A549 treated with GW870086 at 1 μM for 4 hours (cell line): ENCODE measurements at places on chromosomes 1 and 21. TPM values are rescaled to one million over a fixed set of nuclear protein-coding genes. Genes with fewer than 3 reads are reported as not detected.

CTTNBP2NL gene
- 6.4 to 9.4 TPM (median 8.3 TPM) in 5 replicates for total RNA-seq

CR1L gene
- total RNA-seq: not detected in 5 replicates

ATP6V1G3 gene
- total RNA-seq: not detected in 5 replicates

SH3BGR gene
- total RNA-seq: 0.46 to 1.3 TPM (median 0.60 TPM) in 5 replicates

NEGR1 gene
- total RNA-seq: not detected in 5 replicates

PLA2G2A gene
- not detected in 5 replicates for total RNA-seq

OR2T10 gene
- not detected in 5 replicates for total RNA-seq

BSND gene
- total RNA-seq: not detected in 5 replicates

HYI gene
- total RNA-seq: 10.1 to 16.1 TPM (median 14.6 TPM) in 5 replicates

KPRP gene
- 0.07 TPM in 1 of 5 replicates, not detected in the others for total RNA-seq

CCDC27 gene
- not detected in 5 replicates for total RNA-seq

SLFNL1 gene
- 0.07 TPM in 1 of 5 replicates, not detected in the others for total RNA-seq

KIF17 gene
- total RNA-seq: 1.4 to 2.4 TPM (median 1.6 TPM) in 5 replicates

NUP210L gene
- total RNA-seq: 0.02 TPM in 1 of 5 replicates, not detected in the others

MCOLN3 gene
- total RNA-seq: 2.9 to 4.7 TPM (median 3.6 TPM) in 5 replicates

GPR3 gene
- 0.85 to 2.1 TPM (median 1.9 TPM) in 5 replicates for total RNA-seq

PTAFR gene
- 0.09 to 0.27 TPM (median 0.23 TPM) in 5 replicates for total RNA-seq

LEFTY2 gene
- 0.06 to 0.24 TPM in 2 of 5 replicates, not detected in the others for total RNA-seq

APCS gene
- total RNA-seq: not detected in 5 replicates

ZMYND12 gene
- total RNA-seq: 0.37 to 0.49 TPM (median 0.40 TPM) in 4 of 5 replicates, not detected in the other

TXNDC12 gene
- total RNA-seq: 36.0 to 40.9 TPM (median 37.3 TPM) in 5 replicates

PARK7 gene
- 340 to 393 TPM (median 344 TPM) in 5 replicates for total RNA-seq

KRTAP7-1 gene
- total RNA-seq: not detected in 5 replicates

GUCA2B gene
- total RNA-seq: not detected in 5 replicates

FMO1 gene
- not detected in 5 replicates for total RNA-seq

RHBDL2 gene
- total RNA-seq: 1.8 to 2.3 TPM (median 1.9 TPM) in 5 replicates

NFASC gene
- total RNA-seq: 0.89 to 1.5 TPM (median 1.1 TPM) in 5 replicates

DCST1 gene
- total RNA-seq: not detected in 5 replicates

ZMPSTE24 gene
- total RNA-seq: 31.6 to 44.7 TPM (median 37.6 TPM) in 5 replicates

PLA2G5 gene
- total RNA-seq: not detected in 5 replicates

SPOCD1 gene
- 3.7 to 6.4 TPM (median 4.4 TPM) in 5 replicates for total RNA-seq

VPS72 gene
- 42.3 to 58.6 TPM (median 46.7 TPM) in 5 replicates for total RNA-seq

OR2T27 gene
- total RNA-seq: not detected in 5 replicates

HDGF gene
- 408 to 438 TPM (median 425 TPM) in 5 replicates for total RNA-seq

GPA33 gene
- not detected in 5 replicates for total RNA-seq

CD160 gene
- total RNA-seq: not detected in 5 replicates

CIART gene
- 0.97 to 2.4 TPM (median 1.3 TPM) in 5 replicates for total RNA-seq

BACE2 gene
- 21.5 to 24.5 TPM (median 22.3 TPM) in 5 replicates for total RNA-seq

IL24 gene
- 0.25 to 0.60 TPM (median 0.31 TPM) in 5 replicates for total RNA-seq

NOTCH2NLA gene
- total RNA-seq: 18.4 to 23.2 TPM (median 22.5 TPM) in 5 replicates

LCE2A gene
- not detected in 5 replicates for total RNA-seq

HTR1D gene
- 11.9 to 14.2 TPM (median 13.4 TPM) in 5 replicates for total RNA-seq

REN gene
- total RNA-seq: 0.13 TPM in 1 of 5 replicates, not detected in the others

TBX19 gene
- total RNA-seq: 0.49 to 0.79 TPM (median 0.62 TPM) in 5 replicates

PPFIA4 gene
- 0.23 to 0.63 TPM (median 0.40 TPM) in 5 replicates for total RNA-seq

RNU1-3 gene
- 36.3 TPM in 1 of 5 replicates, not detected in the others for total RNA-seq

FCRL1 gene
- not detected in 5 replicates for total RNA-seq

CFAP107 gene
- total RNA-seq: not detected in 5 replicates

LCE1B gene
- not detected in 5 replicates for total RNA-seq

KCNA2 gene
- total RNA-seq: 0.01 to 0.07 TPM in 2 of 5 replicates, not detected in the others

SLC9C2 gene
- not detected in 5 replicates for total RNA-seq

UMODL1 gene
- not detected in 5 replicates for total RNA-seq
